Fibroblast of the conjunctiva (primary cell): ENCODE measurements at places on chromosomes 2 and 18.

- no peak for DNase-seq
Observed at GRCh38 chr2:133412694-133413093, 155.6 kb downstream of the NCKAP5 start.

- DNase-seq = no peak
Observed at GRCh38 chr18:80154293-80154692, 45.2 kb downstream of the ADNP2 start.

GRCh38 chr2:185757356-185757755 lies 18.8 kb downstream of the FSIP2 start:
- no peak for DNase-seq

DNA sequence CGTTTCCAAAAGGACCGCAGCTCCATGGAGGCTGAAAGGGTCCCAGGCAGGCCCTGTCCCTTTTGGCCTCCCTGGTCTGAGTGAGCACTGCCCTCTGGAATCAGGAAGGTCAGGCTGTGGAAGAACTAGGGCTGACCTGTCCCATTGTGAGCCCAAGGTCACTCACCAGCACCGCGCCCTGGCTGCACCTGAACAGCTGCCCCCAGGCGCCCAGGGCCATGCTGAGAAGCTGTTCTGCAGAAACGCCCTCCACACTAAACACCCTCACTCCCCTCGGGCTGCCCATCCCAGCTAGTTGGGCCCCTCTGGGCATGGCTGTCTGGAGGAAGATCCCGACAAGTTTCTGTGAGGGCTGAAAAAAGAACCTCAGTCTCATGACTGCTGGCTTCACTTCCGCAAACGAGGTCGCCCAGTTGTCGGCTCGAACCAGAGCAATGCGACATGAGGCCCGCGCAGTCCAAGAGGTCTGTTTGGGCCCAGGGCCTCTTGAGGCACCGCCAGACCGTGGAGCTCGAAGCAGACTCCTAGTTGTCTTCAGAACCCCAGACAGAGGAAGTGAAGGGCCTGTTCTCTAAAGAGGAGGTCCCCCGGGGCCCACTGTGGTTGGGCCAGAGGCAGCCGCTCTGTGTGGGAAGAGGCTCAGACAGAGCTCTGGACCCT lies 64.4 kb downstream of the INPP5D start:
- no peak for DNase-seq

GRCh38 chr2:142140434-142140845 lies 9.6 kb upstream of the LRP1B start:
- DNase-seq = no peak

DNA sequence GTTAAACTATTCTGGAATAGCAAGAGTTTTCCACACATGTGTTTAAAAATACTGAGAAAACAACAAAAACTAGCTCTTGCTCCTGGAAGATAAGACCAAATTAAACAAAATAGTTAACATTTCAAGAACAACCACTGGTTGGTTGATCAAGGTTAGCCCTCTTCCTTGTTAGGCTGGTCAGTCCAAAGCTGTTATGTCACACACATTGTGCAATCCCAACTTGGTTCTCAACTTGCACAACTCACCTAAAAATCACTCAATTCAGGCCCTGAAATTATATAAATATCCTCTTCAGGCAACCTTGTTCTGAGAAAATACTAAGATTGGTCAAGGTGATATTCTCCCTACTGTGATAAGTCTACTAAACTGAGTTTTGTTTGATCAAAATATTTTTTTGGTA lies 169.7 kb upstream of the LRP1B start:
- DNase-seq = no peak

DNA sequence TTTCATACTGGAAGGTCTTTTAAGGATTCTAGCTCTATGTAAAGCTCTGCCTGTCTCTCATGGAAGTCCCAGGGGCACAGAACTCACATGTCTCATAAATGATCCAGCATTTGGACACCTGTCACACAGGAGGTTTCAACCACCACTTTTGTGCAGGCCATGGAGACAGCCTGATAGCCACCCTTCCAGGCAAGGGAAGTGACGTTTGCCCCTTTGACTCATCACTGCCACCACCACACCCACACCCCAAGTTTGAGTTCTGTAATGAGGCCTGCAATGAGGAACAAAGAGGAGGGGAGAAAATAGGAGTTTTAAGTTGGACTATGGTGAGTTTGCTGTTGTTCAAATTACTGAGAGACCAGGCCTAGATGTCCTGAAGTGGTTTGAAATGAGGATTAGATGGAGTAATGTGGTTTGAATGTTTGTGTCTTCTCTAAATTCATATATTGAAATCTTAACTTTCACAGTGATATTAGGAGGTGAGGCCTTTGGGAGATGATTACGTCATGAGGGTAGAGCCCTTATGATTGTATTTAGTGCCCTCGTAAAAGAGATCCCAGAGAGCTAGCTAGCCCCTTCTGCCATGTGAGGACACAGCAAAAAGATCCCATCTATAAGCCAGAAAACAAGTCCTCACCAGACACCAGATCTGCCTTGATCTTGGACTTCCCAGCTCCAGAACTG lies 175.3 kb upstream of the EPHA4 start:
- no peak for DNase-seq

DNA sequence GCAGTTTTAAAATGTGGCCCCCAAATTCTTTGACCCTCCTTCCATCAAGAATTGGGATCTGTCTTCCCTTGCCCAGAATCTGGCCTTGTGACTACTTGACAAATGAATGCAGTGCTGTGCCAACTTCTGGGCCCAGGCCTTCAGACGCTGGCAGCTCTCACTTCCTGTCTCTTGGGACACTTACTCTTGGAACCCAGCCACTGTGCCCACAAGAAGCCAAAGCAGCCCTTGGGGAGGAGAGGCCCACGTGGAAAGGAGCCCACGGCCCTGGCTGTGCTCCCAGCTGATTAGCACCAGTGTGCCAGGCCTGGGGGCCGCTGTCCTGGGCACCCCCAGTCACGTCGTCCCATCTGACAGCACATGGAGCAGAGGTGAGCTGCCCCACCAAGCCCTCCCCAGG lies 56.6 kb downstream of the RPL37A start:
- no peak for DNase-seq

DNA sequence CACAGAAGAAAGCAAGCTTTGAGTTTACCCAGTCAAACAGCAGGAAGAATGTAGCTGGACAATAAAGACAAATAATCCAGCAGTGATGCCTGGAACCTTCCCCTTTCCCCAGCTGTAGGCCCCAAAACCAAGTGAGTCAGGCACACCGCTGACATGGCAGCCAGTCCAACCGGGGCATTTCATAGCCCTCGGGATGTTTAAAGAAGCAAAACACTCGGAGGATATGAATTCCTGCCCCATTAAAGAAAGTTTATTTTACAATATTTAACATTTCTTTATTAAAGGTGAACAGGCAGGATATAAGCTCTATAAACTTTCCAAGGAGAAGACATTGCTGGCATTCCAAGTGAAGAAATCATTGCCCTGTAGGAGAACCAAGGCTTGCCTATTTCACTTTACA lies 507.6 kb upstream of the TNP1 start:
- no peak for DNase-seq

DNA sequence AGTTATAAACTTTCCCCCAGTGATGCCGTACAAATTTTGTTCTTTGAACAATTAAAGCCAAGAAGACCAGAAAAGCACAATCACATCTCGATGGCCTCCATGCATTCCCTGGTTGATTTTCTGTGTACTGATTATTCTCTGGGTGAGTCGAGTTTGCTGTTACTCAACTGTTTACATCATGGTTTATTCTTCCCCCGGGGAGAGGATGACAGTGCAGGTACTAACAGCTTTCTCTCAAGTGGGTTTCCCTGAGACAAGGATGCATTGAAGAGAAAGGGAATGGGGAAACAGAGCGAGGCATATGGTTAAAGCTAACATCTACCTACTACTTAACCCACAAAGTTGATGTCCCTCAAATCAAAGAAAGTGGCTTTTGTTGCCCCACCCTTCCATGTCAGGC lies 410.8 kb upstream of the FANCL start:
- no peak for DNase-seq

- no peak for DNase-seq
Observed at GRCh38 chr2:180842461-180842860, 137.9 kb upstream of the UBE2E3 start.

DNA sequence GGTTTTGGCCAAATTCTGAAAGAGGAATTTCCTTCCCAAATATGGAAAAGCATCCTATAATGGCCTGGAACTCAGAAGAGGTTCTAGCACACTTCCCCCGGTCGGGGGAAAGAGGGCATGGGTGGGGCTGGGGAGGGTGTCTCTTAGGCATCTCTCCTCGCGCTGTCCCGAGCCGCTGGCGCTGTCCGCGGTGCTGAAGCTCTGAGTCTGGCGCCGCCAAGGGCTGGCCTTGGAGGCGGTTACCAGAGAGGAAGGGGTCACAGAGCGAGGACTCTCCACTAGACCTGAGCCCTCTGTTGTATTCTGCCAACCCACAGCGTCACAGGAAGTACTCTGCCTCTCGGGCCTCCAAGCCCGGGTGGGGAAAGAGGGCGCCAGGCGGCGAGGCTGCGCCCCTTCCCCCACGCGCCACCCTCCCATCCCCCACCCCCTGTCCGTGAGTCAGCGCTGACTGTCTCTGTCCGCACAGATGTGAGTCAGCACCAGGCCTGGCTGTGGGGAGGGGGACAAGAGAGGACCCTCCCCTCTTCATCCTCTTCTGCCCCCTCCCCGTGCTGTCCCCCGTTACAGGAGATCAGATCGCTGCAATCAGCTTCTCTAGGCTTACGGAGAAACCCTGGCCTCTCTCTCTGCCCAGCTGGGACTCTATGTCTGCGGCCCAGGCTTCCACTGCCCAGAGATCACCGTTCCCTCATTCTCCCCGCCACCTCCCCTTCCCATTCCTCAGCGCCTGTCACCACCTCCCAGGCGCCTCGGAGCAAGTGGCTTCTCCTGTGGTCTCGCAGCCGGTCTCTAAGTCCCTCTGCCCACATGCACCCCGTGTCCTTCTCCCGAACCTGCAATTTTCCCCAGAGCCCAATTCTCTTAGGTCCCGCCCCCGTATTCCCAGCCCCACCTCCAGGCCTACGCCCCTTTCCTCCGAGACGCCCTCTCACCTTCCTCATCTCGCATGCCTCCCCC lies 779 bp downstream of the PTPRN start:
- no peak for DNase-seq

DNA sequence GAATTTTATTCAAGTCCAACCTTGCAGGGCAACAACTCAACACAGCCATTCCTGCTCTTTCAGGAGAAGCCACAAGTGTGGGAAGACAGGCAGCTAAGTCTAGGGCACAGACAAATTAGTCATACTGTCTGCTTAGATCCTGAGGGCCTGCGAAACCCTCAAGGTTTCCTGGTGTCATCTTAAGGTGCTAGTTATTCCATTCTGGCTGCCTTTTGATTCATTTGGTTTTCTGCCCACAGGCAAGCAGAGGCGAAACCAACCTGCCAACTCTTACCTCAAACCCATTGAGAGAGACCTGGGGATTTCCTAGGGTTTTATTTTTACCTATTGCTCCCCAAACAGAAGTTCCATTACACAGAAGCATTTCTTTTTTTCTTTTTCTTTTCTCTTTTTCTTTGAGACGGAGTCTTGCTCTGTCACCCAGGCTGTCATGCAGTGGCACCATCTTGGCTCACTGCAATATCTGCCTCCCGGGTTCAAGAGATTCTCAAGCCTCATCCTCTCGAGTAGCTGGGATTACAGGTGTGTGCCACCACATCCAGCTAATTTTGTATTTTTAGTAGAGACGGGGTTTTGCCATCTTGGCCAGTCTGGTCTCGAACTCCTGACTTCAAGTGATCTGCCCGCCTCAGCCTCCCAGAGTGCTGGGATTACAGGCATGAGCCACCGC lies 23.7 kb upstream of the SCYGR1 start:
- DNase-seq = no peak

DNA sequence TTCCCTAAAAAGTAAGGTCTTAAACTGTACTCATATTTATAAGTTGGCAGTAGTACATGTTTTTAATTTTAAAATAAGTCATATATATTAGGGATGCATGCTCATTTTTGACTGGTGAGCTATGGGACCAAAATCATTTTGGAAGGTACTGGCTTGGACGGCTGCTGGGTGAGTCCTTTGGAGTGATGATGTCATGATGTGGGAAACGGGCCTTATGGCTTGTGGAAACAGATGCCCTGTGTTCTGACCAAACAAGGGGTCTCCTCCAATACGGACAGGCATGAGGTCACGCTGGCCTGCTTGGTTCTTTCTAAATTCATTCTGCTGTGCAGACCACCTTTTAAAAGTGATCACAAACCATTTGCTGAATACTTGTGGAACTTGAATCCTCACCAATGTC lies 109.2 kb upstream of the MGAT5 start:
- DNase-seq = no peak

DNA sequence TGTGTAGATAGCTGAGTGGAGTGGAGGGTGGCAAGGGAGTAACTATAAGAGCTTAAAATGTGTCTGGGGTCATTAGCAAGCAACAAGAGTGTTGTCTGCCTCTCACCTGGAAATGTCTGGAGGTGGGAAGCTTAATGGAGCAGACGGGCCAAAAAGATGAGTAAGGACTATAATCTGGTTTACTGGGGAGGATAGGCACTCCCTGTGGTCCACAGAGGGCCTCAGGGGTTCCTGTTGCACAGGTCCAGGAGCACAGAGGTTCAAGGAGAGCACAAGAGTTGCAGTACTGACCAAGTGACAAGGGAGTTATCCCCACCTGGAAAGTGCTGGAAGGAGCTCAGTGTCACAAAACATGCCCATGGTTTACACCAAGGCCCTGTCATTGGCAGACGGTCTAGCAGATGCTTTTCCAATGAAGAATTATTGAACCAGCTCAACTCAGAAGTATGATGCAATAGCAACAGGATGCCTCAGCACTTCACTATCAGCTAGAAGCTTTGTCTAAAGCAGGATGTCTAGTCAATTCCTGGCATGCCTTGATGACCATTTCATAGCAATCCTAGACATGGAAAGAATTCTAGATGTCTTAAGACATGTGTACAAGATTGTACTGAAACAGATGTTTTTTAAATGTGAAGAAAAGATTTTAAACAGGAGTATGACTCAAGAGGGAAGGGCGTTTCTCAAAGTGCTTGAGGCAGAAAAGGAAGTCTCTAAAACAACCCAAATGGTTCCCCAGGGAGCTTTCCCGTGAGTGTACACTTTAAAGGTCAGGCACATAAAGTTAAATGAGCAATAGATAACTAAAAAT lies 62.9 kb upstream of the SERPINE2 start:
- peak; percentile 90 for DNase-seq

GRCh38 chr2:47719099-47719498 lies 63.8 kb upstream of the MSH6 start:
- no peak for DNase-seq

GRCh38 chr18:31828613-31829012 lies 67.9 kb upstream of the SLC25A52 start:
- no peak for DNase-seq

GRCh38 chr2:150063931-150064548 lies 423.4 kb downstream of the RND3 start:
- DNase-seq = no peak

DNA sequence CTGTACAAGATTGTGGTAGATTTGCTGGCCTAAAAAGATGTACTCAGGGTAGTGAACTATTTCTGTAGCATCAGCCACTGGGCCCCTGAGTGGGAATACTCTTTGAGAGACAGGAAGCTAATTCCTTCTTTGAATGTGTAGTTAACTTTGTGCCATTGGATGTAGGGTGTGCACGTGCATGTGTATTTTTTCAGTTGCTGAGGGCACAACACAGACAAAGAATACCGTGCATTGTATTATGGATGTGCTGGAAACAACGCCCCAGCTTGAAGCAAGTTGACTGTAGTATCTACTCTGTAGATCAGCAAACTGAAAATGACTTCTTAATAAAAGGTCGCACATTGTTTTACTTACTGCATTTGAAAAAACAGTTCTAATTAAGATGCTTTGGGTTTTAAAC lies 14.1 kb downstream of the CRIM1 start:
- no peak for DNase-seq

- no peak for DNase-seq
Observed at GRCh38 chr18:73656691-73657090, 490.9 kb downstream of the FBXO15 start.
